Bronchus fibroblast of lung (primary cell): ENCODE measurements at places on chromosomes 16 and 17. TPM values are rescaled to one million over a fixed set of nuclear protein-coding genes. Genes with fewer than 3 reads are reported as not detected.

The STX8 gene
- total RNA-seq, result 46.2 and 50.1 TPM in 2 replicates

The TBC1D28 gene
- not detected in 2 replicates for total RNA-seq

The TBC1D3I gene
- total RNA-seq, result under 0.01 TPM in 1 of 2 replicates, not detected in the other

The PRSS53 gene
- total RNA-seq, result 2.1 and 2.5 TPM in 2 replicates

The CDH11 gene
- total RNA-seq, result 63.5 and 64.1 TPM in 2 replicates

The CNTD1 gene
- not detected in 2 replicates for total RNA-seq

The SMTNL2 gene
- total RNA-seq, result 0.15 TPM in 1 of 2 replicates, not detected in the other

The ATP2A3 gene
- 0.45 and 0.84 TPM in 2 replicates for total RNA-seq

The MT1F gene
- 0.15 TPM in 1 of 2 replicates, not detected in the other for total RNA-seq

The ETV4 gene
- total RNA-seq, result 21.4 and 22.0 TPM in 2 replicates
